Activated CD4-positive, CD25-positive, alpha-beta regulatory T cell treated with anti-CD3 and anti-CD28 coated beads, Interleukin-2, amount 50 U/mL, for 72 hours (primary cell): ENCODE measurements at places on chromosomes 3 and 15.

DNA sequence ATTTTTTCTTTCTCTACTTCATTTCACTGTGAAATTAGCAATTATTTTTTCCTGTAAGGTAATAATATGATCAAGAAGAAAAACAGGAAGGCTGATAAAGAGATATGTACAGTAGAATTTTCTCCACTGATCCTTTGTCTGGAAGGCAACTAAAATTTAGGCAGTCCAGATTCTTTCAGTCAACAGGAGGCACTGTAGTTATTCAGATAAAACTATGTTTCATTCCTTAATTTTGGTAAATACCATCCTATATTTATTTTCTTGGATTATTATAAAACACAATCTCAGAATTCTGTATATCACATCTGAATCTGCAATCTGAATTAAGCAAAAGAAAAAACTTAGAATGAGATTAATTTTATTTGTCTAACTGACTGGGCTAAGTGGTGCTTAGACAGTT is 343.2 kb downstream of the LSAMP start:
- no peak for DNase-seq

DNA sequence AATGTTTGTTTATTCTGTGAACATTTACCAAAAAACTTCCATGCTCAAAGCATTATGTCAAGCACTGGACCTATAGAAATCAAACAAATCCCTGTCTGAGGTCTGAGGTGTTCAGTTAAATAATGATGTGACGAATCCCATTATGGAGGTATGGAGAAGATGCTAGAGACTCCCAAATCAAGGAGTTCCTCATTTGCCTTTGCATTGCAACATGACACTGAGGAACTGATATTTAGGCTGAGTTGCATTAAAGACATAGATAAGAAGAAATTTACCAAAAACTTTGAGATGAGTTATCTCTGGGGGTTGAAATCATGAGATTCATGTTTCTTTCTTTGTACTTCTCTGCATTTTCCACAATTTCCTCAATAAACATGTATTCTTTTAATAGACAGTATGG is 16.0 kb downstream of the CD200 start:
- no peak for DNase-seq

- no peak for DNase-seq
Observed at GRCh38 chr3:8972639-8973038, 9.4 kb upstream of the RAD18 start.

DNA sequence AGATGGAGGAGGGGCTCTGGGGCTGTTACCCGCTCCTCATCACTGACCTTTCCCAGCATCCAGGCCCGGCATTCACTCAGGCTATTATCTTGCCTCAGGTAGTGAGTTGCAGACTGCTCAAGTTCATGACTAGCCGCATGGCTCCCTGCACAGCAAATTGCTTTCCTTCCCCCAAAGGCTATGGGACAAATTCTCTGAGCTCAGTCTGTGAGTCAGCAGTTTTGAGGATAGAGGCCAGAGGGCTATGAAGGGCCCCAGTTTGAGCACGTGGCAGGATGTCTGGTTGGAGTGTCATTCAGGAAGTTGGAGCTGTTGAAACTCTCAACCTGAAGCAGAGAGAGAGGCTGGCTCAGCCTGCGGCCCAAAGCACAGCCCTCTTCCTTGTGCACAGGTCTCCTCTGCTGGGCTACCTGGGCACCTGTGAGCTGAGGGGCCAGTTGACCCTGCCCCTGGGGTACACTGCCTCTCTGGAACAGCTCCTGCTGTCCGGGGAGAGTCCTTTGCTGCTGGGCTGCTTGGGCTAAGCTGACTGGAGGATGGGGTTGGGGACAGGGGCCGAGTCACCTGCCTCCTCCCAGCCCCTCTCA is 7.9 kb downstream of the FAH start:
- no peak for DNase-seq

GRCh38 chr3:25945836-25946235 is 155.9 kb downstream of the OXSM start:
- DNase-seq = no peak

GRCh38 chr15:82111918-82112317 is 66.1 kb upstream of the MEX3B start:
- DNase-seq = no peak

DNA sequence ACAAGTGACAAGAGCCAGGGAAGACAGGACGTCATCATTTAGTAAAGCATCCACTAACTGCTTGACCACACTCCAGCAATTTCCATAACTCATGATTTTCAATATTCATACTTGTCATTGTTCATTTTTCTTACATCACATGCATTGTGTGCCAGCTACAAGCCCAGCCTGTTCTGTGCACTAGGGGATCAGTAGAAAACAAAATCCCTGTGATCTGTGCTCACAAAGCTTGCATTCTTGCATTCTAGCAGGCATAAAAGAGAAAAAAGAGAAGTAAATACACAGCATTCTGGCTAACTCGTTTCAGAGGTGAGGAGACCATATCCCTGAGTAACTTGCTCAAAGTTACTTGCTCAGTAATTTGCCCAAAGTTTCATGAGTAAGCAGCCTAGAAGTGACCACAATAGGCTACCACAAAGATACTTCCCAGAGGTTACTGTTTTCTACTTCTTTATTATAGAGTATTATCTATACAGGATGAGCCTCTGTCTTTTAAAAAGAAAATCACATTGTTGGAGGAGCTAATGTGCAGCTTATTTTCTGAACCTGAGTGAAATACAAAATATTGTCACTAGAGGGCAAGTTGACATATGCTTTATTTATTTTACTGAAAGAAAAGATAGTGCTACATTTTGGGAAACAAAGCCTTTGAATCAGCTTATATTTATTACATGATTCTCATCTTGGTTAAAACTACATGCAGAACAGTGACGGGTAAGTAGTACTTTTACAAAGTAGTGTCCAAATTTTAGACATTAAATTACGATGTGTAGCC is 701.4 kb upstream of the LMCD1 start:
- no peak for DNase-seq
